Uterus (tissue), 4 donors: ENCODE measurements at places on chromosomes 1 and 21. TPM values are rescaled to one million over a fixed set of nuclear protein-coding genes. Genes with fewer than 3 reads are reported as not detected.

GRCh38 chr1:31199949-31200348 lies 39.7 kb downstream of the NKAIN1 start:
- H3K36me3 ChIP-seq, result no peaks in the 10 kb centered on the region
- no peak overlapping the region for H3K4me3 ChIP-seq
- no peak for DNase-seq
- no peaks in the 10 kb centered on the region for H3K27me3 ChIP-seq

GRCh38 chr21:29053656-29054055 lies 19.8 kb downstream of the CCT8 start:
- H3K27ac ChIP-seq, result peak overlapping the region; percentile 5
- no peaks in the 10 kb centered on the region for H3K4me1 ChIP-seq
- H3K4me3 ChIP-seq, result no peak overlapping the region
- H3K36me3 ChIP-seq, result no peaks in the 10 kb centered on the region
- DNase-seq, result no peak

DNA sequence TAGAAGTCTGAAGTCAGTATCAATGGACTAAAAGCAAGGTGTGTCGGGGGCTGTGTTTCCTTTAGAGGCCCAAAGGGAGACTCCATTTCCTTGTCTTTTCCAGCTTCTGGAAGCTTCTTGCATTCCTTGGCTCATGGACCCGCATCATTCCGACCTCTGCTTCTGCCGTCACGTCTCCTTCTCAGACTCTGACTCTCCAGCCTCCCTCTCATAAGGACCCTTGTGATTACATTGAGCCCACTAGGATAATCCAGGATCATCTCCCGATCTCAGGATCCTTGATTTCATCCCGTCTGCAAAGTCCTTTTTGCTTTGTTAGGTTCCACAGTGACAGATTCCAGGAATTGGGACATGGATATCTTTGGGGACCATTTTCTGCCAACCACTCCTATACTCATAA lies 265.8 kb upstream of the CSF3R start:
- H3K27ac ChIP-seq, result no peak overlapping the region
- H3K4me3 ChIP-seq, result no peak overlapping the region
- no peaks in the 10 kb centered on the region for H3K27me3 ChIP-seq
- DNase-seq, result no peak
- no peaks in the 10 kb centered on the region for H3K4me1 ChIP-seq
- no peaks in the 10 kb centered on the region for H3K36me3 ChIP-seq

The ZNF648 gene
- total RNA-seq, result not detected

The UBASH3A gene
- total RNA-seq, result not detected

GRCh38 chr1:21821385-21822019 lies 9.4 kb downstream of the LDLRAD2 start:
- H3K27ac ChIP-seq, result no peak overlapping the region
- DNase-seq, result no peak
- H3K36me3 ChIP-seq, result no peaks in the 10 kb centered on the region
- H3K4me3 ChIP-seq, result no peak overlapping the region

- no peaks in the 10 kb centered on the region for H3K36me3 ChIP-seq
- no peaks in the 10 kb centered on the region for H3K27me3 ChIP-seq
- no peak overlapping the region for H3K4me3 ChIP-seq
- no peak for DNase-seq
Observed at GRCh38 chr1:241600496-241600901, 39.7 kb downstream of the CHML start.

- no peaks in the 10 kb centered on the region for H3K4me1 ChIP-seq
- no peak overlapping the region for H3K4me3 ChIP-seq
- no peaks in the 10 kb centered on the region for H3K36me3 ChIP-seq
- no peak overlapping the region for H3K27ac ChIP-seq
Observed at GRCh38 chr1:96362623-96363022, 359.0 kb upstream of the PTBP2 start.

- DNase-seq, result no peak
- no peaks in the 10 kb centered on the region for H3K27me3 ChIP-seq
- H3K27ac ChIP-seq, result no peak overlapping the region
- H3K4me1 ChIP-seq, result no peaks in the 10 kb centered on the region
Observed at GRCh38 chr1:14897080-14897449, 256.5 kb upstream of the TMEM51 start.

The RIMKLA gene
- total RNA-seq, result not detected

DNA sequence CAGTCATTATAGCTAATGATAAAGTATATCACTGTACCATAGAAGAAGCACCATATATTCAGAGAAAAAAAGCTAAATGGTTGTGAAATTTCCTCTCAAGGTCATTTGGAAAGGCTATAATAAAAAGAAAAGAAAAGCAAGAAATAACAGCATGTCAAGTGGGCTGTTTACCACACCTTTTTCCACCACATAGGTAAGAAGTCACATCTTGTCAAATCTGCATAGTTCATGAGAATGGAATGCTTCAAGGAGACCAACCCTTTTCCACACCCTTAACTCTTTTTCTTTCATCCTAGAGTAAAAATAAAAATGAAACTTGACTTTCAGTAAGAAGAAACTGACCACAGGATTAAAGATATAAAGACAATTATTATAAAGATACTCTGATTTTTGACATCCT lies 91.2 kb downstream of the ATP6V1G3 start:
- H3K4me1 ChIP-seq, result no peaks in the 10 kb centered on the region
- no peak overlapping the region for H3K4me3 ChIP-seq
- peaks cover 3% of the 10 kb centered on the region for H3K27me3 ChIP-seq
- DNase-seq, result no peak
- H3K36me3 ChIP-seq, result no peaks in the 10 kb centered on the region

The UBE2U gene
- not detected for total RNA-seq

- no peak overlapping the region for H3K27ac ChIP-seq
- H3K36me3 ChIP-seq, result no peaks in the 10 kb centered on the region
- no peaks in the 10 kb centered on the region for H3K27me3 ChIP-seq
- H3K4me1 ChIP-seq, result no peaks in the 10 kb centered on the region
- DNase-seq, result no peak
Observed at GRCh38 chr1:105072446-105072845, 1322.7 kb downstream of the AMY1C start.

- no peak for DNase-seq
- H3K4me1 ChIP-seq, result no peaks in the 10 kb centered on the region
- H3K27ac ChIP-seq, result no peak overlapping the region
- H3K4me3 ChIP-seq, result peak overlapping the region; percentile 41
- no peaks in the 10 kb centered on the region for H3K36me3 ChIP-seq
Observed at GRCh38 chr1:245155272-245156040, 671 bp downstream of the KIF26B start.

GRCh38 chr1:118944133-118944532 lies 44.0 kb downstream of the TBX15 start:
- H3K36me3 ChIP-seq, result no peaks in the 10 kb centered on the region
- no peaks in the 10 kb centered on the region for H3K27me3 ChIP-seq
- H3K4me1 ChIP-seq, result no peaks in the 10 kb centered on the region
- no peak overlapping the region for H3K4me3 ChIP-seq
- no peak overlapping the region for H3K27ac ChIP-seq

The S100A9 gene
- 175 TPM for total RNA-seq

The VTCN1 gene
- not detected for total RNA-seq

DNA sequence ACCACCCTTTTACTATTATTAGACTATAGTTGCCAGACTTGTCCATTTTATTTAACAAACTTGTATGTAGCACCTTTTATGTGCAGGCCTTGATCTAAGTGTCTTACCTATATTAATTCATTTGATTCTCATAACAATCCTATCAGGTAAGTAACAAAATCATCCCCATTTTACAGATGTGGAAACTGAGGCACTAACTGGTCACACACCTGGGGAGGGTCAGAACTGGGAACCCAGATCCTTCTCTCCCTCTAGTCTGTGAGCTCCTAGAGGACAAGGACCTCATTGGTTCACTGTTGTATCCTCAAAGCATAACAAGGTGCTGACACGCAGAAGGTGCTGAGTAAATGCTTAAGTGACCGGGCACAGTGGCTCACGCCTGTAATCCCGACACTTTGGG lies 14.9 kb downstream of the FBXO2 start:
- H3K36me3 ChIP-seq, result no peaks in the 10 kb centered on the region
- H3K4me3 ChIP-seq, result no peak overlapping the region
- H3K27me3 ChIP-seq, result no peaks in the 10 kb centered on the region
- H3K27ac ChIP-seq, result no peak overlapping the region
- no peak for DNase-seq
- no peaks in the 10 kb centered on the region for H3K4me1 ChIP-seq

DNA sequence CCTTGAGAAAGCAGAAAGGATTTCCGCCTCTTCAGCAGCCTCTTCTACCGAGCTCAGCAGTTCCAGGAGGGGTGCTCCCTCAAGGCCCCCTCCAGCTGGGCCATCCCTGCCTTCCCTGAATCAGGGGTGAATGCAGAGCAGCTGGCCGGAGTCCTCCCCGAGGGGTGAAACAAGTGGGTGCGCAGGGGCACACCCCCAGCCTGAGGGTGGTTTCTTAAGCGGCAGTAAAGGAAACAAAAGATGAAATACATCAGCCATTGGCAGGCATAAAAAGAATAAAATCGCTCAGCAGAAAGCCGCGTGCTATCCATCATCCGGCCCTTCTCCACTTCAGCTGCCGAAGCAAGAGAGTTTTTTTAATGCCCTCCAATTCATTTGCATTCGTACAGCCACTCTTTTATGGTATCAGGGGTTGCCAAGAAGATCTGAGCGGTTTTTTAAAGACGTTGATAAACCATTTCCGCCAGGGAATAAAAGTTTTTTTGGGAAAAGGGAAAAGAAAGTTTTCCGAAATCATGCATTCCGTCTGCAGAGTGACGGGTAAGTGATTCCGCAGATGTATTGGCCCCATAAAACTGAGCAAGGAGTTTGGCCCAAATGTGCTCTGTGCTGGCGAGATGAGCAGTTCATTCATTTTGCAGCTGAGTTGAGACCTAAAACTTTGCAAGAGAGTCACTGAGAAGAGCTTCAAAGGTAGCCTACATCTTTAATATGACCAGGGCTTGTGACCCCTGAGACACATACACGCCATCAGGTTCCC lies 73.7 kb upstream of the ZC3H12A start:
- H3K36me3 ChIP-seq, result no peaks in the 10 kb centered on the region
- no peaks in the 10 kb centered on the region for H3K27me3 ChIP-seq
- H3K27ac ChIP-seq, result no peak overlapping the region
- no peak for DNase-seq
- no peaks in the 10 kb centered on the region for H3K4me1 ChIP-seq

The SPOCD1 gene
- total RNA-seq, result 1.5 TPM

DNA sequence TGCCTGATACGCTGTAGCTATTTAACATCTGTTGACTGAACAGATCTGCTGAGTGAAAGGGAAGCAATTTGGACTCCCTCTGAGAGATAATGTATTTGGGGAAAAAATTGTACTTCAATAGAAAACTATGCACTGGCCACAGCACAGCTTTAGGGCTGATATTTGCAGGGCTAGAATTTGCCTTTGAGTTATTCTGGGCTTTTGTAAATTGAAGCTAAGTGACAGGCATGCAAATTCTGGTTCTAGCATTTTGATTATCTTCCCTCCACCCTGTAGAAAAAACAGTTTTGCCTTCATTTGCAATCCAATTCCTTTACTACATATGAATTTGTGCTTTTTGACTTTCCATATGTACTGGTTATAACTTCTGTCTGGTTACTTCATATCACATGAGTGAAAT lies 7.9 kb downstream of the KYAT3 start:
- no peaks in the 10 kb centered on the region for H3K27me3 ChIP-seq
- H3K4me3 ChIP-seq, result no peak overlapping the region
- DNase-seq, result no peak
- peak overlapping the region; percentile 73 for H3K27ac ChIP-seq
